Activated CD4-positive, alpha-beta T cell treated with anti-CD3 and anti-CD28 coated beads for 4 hours (primary cell): ENCODE measurements at places on chromosomes 5 and 9.
A peak's percentile ranks its signal among the peaks of the same experiment; 100 is the strongest.

- no peak for DNase-seq
Observed at GRCh38 chr9:95509851-95510708, 6.7 kb downstream of the PTCH1 start.

DNA sequence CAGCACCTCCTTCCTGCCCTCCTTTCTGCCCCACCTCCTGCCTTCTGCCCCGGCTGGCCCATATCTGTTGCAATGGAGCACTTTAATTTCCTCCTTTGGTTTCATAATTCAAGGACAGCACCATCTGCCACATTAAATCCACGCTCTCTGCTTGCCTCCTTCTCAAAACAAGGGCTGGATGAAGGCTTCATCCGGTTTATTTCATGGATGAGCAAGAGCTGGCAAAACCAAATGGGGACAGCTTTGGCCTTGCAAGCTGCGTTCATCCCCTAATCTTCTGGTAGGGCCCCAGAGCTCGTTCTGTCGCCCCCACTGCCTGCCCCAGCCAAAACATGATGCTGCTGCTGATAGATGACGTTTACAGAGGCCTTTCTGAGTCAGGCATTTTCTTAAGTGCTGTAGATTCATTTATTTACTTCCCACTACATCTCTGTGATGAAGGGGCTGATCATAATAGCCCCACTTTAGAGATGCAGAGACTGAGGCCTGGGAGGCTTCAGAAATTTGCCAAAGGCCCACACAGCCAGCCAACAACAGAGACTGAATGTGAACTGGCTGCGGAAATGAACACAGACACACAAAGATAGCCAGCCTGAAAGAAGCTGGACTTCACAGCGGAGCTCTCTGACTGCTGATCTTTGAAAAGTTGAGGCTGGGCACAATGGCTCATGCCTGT, 115.6 kb upstream of the CPEB4 start:
- no peak for DNase-seq

GRCh38 chr9:20944507-20944906, 86.9 kb downstream of the HACD4 start:
- DNase-seq, result no peak

DNA sequence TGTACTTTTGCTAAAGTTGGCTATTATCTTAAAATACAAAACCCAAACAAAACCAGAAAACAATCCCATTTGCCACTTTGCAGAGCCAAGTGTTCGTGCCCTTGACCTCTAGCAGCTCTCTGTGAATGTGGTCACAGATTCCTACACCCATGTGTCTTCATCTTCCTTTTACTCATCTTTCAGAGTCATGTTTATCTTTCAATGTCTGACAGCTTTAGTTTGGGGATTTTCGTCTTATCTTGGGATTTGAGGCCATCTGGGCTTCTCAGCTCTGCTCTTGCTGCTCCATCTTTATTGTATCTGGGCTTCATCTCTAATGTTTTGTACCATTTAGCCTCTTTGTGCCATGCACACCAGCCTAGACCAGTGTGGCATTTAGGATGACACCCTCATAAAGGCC, 81.0 kb downstream of the DAPK1 start:
- DNase-seq, result no peak

DNA sequence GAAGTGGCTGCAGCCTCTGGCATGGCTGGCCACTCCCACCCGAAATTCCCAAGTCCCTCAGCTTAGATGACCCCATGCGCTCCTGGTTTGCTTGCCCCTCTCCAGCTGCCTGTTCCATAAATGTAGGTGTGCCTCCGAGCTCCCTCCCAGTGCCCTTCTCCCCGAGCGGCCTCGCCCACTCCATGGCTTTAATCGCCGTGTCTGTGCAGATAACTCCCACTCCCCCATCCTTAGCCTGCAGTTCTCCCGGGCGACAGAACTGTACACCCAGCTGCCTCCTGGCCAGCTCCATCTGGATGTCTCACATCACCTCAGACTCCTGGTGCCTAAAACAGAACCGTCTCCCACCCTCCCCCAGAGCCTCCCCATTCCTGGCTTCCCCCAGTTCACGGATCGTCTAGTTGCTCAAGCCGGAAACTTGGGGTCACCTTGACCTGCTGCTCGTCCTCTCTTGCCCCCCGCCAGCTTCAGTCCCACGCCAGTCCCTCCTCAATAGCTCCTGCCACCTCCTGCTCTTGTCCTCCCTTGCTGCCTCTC, 24.1 kb downstream of the HK3 start:
- no peak for DNase-seq

DNA sequence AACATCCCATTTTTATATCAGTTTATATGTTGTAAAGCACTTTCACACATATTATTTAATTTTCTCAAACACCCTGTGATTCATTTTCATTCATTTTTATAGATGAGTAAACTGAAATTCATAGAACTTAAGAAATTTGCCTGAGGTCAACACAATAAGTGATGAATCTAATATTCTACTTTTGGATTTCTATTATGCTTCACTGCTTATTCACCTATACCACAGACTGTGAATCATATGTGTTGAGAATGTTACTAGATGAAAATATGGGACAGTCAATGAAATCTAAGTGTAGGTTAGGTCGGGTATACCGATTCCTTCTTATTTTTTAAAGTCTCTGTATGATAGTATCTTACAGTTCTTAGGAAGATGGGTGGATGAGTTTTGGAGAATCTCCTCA, 24.8 kb downstream of the CDC37L1 start:
- DNase-seq, result no peak

DNA sequence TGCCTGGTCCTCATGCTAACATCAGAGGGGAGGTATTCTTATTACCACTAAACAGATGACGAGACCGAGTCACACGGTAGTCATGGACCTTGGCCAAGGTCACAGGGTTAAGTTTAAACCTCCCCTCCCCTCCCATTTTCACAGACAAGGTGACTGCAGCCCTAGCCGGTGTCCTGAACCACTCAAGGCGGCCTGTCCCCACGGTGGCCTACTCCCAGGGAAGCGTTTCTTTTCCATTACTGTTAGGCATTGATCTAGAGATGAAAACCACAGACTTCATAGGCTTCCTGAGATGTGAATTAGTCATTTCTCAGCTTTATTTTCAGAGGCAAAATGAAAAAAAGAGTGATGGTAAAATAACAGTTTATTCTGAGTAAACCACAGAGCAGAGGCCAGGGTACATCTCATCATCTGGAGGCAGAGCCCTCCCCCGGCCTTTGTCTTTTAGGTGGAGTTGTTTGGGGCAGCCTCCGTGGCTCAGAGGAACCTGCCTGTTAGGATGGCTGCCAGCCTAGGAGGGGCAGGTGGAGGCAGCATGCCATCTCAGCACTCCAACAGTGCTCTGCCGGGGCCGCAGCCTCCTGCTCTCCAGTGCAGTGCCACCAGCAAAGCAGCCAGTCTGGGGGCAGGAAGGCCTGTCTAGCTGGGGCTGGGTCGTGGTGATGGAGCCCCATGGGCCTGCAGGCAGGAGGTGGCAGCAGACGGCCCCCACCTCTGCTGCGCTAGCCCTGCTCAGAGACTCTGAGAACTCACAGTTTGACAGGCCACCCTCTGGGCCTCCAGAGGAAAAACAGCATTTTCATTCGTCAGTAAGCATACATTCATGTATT, 71.2 kb downstream of the RAPGEF1 start:
- peak; percentile 69 for DNase-seq

- DNase-seq, result no peak
Observed at GRCh38 chr9:21311889-21312288, 6.8 kb upstream of the IFNA5 start.
